ENCODE measurements at places on chromosomes 3 and 15. TPM values are rescaled to one million over a fixed set of nuclear protein-coding genes. Genes with fewer than 3 reads are reported as not detected.

The OXTR gene
- 4.3 TPM for total RNA-seq

The DOCK3 gene
- under 0.01 TPM for total RNA-seq

The MESP2 gene
- total RNA-seq = 2.0 TPM

The GRK7 gene
- under 0.01 TPM for total RNA-seq

The CD86 gene
- not detected for total RNA-seq

The ALS2CL gene
- total RNA-seq = 2.1 TPM

The FEZF2 gene
- not detected for total RNA-seq
